A549 treated with ZK216348 at 1 μM for 4 hours (cell line): ENCODE measurements at places on chromosomes 4 and X. TPM values are rescaled to one million over a fixed set of nuclear protein-coding genes. Genes with fewer than 3 reads are reported as not detected.

The SORBS2 gene
- total RNA-seq, result 0.27 to 0.97 TPM (median 0.69 TPM) in 4 of 5 replicates, not detected in the other

The FAM9B gene
- not detected in 5 replicates for total RNA-seq

The TXK gene
- 0.15 to 0.31 TPM (median 0.17 TPM) in 3 of 5 replicates, not detected in the others for total RNA-seq

The IBSP gene
- total RNA-seq, result not detected in 5 replicates

The MAOB gene
- 0.09 to 0.20 TPM (median 0.14 TPM) in 3 of 5 replicates, not detected in the others for total RNA-seq

The DUSP21 gene
- total RNA-seq, result not detected in 5 replicates

The RAB33A gene
- total RNA-seq, result 0.19 to 0.66 TPM (median 0.23 TPM) in 4 of 5 replicates, not detected in the other

The TCEAL2 gene
- total RNA-seq, result not detected in 5 replicates

The ETNPPL gene
- total RNA-seq, result not detected in 5 replicates

The PPEF2 gene
- not detected in 5 replicates for total RNA-seq

The TRPC5OS gene
- total RNA-seq, result not detected in 5 replicates

The SLITRK4 gene
- total RNA-seq, result not detected in 5 replicates

The PAGE1 gene
- 0.25 to 0.44 TPM in 2 of 5 replicates, not detected in the others for total RNA-seq

The DTHD1 gene
- not detected in 5 replicates for total RNA-seq

The ZNF185 gene
- 6.7 to 8.8 TPM (median 7.8 TPM) in 5 replicates for total RNA-seq

The CACNA1F gene
- not detected in 5 replicates for total RNA-seq

The AREG gene
- total RNA-seq, result 46.2 to 55.5 TPM (median 48.7 TPM) in 5 replicates

The USP17L15 gene
- total RNA-seq, result not detected in 5 replicates

The SPACA5 gene
- not detected in 5 replicates for total RNA-seq

The NPFFR2 gene
- not detected in 5 replicates for total RNA-seq

The TCEAL7 gene
- total RNA-seq, result not detected in 5 replicates

The ARX gene
- total RNA-seq, result 0.45 to 0.74 TPM (median 0.52 TPM) in 5 replicates

The PLP1 gene
- not detected in 5 replicates for total RNA-seq

The GLUD2 gene
- 2.4 to 3.3 TPM (median 2.9 TPM) in 5 replicates for total RNA-seq

The SLC6A14 gene
- not detected in 5 replicates for total RNA-seq

The CCDC149 gene
- total RNA-seq, result 0.93 to 2.3 TPM (median 1.6 TPM) in 5 replicates

The CDX4 gene
- not detected in 5 replicates for total RNA-seq

The SNX12 gene
- 67.9 to 81.0 TPM (median 78.1 TPM) in 5 replicates for total RNA-seq

The KLF8 gene
- 0.07 to 0.14 TPM in 2 of 5 replicates, not detected in the others for total RNA-seq

The UBQLN2 gene
- total RNA-seq, result 18.9 to 25.0 TPM (median 23.6 TPM) in 5 replicates

The ASB9 gene
- 18.4 to 21.6 TPM (median 19.7 TPM) in 5 replicates for total RNA-seq

The TLR1 gene
- total RNA-seq, result 0.17 to 0.81 TPM (median 0.32 TPM) in 5 replicates

The TLL1 gene
- 0.13 to 0.59 TPM (median 0.17 TPM) in 5 replicates for total RNA-seq

The TSC22D3 gene
- total RNA-seq, result 77.2 to 95.4 TPM (median 90.2 TPM) in 5 replicates

The MAGEC3 gene
- not detected in 5 replicates for total RNA-seq

The NMU gene
- total RNA-seq, result 0.32 to 0.56 TPM (median 0.54 TPM) in 5 replicates

The PIGA gene
- 6.2 to 10.0 TPM (median 7.3 TPM) in 5 replicates for total RNA-seq

The MTNR1A gene
- 0.21 to 0.91 TPM (median 0.43 TPM) in 5 replicates for total RNA-seq

The NWD2 gene
- not detected in 5 replicates for total RNA-seq

The ZAR1 gene
- total RNA-seq, result 0.13 to 0.17 TPM in 2 of 5 replicates, not detected in the others

The BTK gene
- total RNA-seq, result 0.06 to 0.60 TPM (median 0.20 TPM) in 4 of 5 replicates, not detected in the other
